Fibroblast of the aortic adventitia (primary cell): ENCODE measurements at places on chromosomes 4 and X. TPM values are rescaled to one million over a fixed set of nuclear protein-coding genes. Genes with fewer than 3 reads are reported as not detected.

The DGKQ gene
- 9.9 and 13.7 TPM in 2 replicates for total RNA-seq

The FAT1 gene
- 114 and 189 TPM in 2 replicates for total RNA-seq

The GPC4 gene
- total RNA-seq = 0.54 and 2.8 TPM in 2 replicates

The PWWP3B gene
- total RNA-seq = 8.1 TPM in 1 of 2 replicates, not detected in the other

The ASIC5 gene
- total RNA-seq = not detected in 2 replicates

The EDA gene
- total RNA-seq = 0.09 and 1.4 TPM in 2 replicates

The COL25A1 gene
- total RNA-seq = 0.27 and 1.7 TPM in 2 replicates

The EXOC1L gene
- total RNA-seq = not detected in 2 replicates

The CD38 gene
- total RNA-seq = 0.33 TPM in 1 of 2 replicates, not detected in the other

The DCLK2 gene
- total RNA-seq = 4.5 and 7.1 TPM in 2 replicates

The SLC7A11 gene
- total RNA-seq = 21.8 and 118 TPM in 2 replicates
